ENCODE measurements at places on chromosomes 4 and X.

DNA sequence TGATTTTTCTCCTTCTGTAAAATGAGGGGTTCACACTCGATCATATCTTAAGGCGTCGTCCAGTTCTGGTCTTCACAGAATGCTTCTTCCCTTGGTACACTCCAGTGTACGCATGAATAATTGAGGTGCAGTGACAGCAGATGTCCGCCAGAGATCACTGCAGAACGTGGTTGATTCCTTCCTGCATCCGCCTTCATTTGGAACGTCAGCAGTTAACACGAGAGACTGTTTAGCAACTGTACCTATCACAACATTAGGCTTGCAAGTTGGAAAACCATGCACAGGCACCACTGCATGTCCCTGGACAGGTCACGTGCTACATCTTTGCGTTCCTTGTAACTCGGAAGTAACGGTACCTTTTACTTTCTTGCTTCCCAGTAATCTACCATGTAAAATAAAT lies 66.0 kb upstream of the GEMIN8 start:
- peak; percentile 55 for DNase-seq

DNA sequence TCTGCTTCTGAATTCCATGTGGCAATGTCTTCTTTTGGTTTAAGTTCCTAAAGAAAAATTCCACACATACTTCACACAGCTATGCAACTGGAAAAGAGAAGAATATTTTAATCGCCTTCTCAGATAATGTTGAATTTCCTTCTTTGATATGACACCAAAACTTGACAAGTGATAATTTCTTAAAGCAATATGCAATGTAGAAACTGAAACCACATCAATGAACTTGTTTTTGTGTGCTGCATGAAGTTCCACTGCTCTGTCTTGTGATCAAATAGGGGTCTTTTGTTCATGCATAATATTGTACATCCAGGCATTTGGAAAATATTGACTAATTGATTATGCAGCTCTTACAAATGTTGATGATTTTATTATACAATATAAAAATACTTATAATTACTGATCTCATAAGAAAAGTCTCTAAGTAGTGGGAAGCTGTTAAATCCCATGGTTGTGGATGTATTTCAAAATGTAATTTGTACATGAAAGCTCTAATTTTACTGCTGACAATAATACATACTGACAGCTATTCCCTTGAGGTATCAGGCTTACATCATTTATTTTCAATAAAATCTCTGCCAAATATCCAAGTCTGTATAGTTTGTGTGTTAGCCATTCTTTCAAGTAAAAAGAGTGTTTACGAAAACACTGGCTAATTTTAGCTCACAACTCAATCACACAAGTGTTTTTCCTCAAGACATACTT lies 56.5 kb downstream of the AGA start:
- no peak for DNase-seq

- no peak for DNase-seq
These were observed 259.7 kb downstream of the DCHS2 start for GRCh38 chr4:154231806-154232478.

DNA sequence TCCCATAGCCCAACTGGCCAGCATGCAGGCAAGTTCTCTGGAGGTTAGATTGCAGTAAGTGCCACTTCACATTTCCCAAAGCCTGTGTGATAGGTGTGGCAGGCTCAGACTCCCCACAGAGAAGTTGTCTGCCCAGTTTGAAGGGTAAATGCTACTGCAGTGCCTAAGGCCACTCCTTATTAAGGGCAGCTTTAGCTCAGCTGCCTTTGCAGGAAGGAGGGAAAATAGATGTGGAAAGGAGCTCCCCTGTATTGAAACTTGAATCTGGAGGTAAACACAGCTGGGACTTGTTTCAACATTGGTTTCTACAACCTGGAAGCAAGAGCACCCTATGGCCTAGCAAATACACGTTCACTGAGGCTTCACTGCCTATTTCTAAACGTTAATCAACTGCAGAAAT lies 22.4 kb downstream of the NEXMIF start:
- no peak for DNase-seq

DNA sequence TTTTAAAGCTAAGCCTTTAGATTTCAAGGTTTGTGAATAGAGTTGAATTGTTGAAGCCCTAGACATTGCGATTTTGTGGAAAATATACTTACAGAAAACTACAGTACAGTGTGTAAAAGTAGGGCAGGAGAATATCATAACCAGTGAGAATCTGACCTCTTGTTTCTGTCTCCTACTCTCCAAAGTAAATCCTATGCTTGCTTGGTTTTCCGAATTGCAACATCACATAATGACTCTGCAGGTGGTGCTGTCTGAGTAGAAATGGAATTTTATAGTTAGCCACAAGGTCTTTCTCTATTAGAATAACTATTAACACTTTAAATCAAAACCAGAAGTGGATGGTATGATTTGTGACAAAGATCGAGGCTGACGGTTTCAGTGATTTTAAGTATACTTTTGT lies 505.6 kb downstream of the RAPGEF2 start:
- peak; percentile 76 for DNase-seq

DNA sequence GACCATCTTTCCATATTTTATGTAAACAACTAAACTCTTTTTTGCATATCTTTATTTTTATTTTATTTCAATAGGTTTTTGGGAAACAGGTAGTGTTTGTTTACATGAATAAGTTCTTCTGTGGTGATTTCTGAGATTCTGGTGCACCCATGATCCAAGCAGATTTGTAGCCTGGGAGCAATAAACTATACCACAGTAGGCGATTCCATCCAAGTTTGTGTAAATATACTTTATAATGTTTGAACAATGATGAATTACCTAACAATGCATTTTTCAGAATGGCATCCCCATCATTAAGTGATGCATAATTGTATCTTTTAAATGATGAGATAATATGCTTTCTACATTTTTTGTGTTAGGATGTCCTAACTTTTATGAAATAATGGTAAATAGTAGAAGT lies 39.2 kb upstream of the CYSLTR1 start:
- DNase-seq = no peak

GRCh38 chrX:15465896-15466651 lies 27.1 kb downstream of the PIR start:
- no peak for DNase-seq

- DNase-seq = no peak
These were observed 10.2 kb downstream of the CD40LG start for GRCh38 chrX:136658151-136658550.

DNA sequence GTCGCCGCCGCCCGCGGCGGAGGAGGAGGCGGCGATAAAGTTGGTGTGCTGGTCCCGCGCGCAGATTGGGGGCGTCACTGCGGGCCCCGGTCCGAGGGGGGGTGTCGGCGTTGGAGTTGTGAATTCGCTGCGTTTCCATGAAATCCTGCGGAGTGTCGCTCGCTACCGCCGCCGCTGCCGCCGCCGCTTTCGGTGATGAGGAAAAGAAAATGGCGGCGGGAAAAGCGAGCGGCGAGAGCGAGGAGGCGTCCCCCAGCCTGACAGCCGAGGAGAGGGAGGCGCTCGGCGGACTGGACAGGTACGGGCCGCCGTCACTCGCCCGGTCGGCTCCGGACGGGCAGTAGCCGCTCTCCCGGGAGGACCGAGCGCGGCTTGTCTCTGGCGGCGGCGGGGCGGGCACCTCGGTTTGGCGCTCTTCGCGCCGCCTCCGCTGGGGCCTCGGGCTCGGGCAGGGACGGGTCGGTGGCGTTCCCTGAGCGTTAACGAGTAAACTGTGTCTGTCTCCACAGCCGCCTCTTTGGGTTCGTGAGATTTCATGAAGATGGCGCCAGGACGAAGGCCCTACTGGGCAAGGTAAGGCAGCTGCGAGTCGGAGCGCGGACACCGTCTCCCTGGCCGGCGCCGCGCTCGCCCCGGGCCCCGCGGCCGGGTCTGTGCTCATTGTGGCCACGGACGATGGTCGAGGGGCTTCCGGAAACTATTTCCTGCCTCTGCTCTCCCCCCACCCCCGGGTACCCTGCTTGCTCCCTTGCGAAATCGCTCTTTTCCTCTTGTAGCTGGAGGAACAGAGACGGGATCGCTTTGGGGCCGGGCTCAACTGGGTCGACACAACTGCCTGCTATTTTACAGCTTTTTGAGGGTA lies 658 bp downstream of the KDM6A start:
- peak; percentile 84 for DNase-seq

DNA sequence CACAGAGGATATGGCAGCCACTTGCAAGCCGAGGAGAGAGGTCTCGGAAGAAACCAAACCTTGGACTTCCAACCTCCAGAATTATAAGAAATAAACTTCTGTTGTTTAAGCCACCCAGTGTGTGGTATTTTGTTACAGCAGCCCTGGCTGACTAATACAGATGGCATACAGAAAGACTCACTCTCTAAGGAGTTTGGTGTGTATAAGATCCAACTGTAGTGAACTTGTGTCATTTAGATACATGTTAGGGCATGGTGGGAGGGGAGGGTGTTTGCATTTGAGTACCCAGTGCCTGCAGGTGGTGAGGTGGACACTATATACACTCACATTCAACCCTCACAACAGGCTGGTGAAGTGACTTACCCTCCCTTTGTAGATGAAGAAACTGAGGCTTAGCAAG lies 233.2 kb upstream of the KLF3 start:
- DNase-seq = no peak

- DNase-seq = peak; percentile 42
These were observed 320.6 kb downstream of the DTHD1 start for GRCh38 chr4:36601864-36602495.

DNA sequence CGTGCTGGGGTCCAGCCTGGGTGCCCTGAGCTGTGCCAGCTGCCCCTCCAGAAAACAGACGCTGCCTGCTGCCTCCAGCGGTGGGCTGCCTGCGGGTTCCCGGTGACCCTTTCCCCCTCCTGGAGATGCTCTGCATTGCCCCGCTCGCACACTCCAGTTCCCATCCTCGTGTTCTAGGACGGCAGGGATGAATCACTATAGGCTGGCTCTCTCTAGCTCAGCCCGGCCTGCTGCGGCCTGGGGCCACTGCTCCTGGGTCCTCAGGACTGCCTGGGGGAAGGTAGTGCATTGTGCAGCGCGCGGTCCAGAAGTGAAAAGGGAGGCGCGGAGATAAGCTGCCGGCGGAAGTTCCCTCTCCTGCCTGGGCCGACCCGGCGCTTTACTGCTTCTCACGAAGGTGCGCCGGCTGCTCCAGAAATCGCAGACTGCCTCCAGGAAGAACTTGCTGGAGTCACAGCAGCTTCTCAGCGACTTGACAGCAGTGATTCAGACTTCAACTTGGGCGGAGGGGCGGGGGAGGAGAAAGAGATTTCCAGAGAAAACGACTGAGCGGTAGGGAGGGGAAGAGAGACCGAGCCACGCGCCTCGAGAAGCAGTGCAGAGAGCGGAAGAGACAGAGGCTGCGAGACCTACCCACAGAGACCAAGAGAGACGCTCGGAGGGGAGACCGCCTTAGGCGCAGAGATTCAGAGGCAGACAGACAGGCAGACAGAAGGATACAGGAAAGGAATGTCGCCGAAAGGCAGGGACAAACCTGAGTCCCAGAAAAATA lies 6.7 kb upstream of the MSX1 start:
- DNase-seq = peak; percentile 72

GRCh38 chrX:118734909-118735308 lies 7.5 kb downstream of the IL13RA1 start:
- no peak for DNase-seq

GRCh38 chr4:83558680-83559079 lies 22.8 kb downstream of the GPAT3 start:
- DNase-seq = peak; percentile 50

GRCh38 chrX:135112096-135112729 lies 8.1 kb downstream of the ETDB start:
- DNase-seq = peak; percentile 46

- no peak for DNase-seq
These were observed 55.7 kb downstream of the DCHS2 start for GRCh38 chr4:154435895-154436294.

- DNase-seq = no peak
These were observed 637.8 kb upstream of the GRIA3 start for GRCh38 chrX:122546269-122546668.

- no peak for DNase-seq
These were observed 2.0 kb upstream of the FGF2 start for GRCh38 chr4:122824616-122825015.

DNA sequence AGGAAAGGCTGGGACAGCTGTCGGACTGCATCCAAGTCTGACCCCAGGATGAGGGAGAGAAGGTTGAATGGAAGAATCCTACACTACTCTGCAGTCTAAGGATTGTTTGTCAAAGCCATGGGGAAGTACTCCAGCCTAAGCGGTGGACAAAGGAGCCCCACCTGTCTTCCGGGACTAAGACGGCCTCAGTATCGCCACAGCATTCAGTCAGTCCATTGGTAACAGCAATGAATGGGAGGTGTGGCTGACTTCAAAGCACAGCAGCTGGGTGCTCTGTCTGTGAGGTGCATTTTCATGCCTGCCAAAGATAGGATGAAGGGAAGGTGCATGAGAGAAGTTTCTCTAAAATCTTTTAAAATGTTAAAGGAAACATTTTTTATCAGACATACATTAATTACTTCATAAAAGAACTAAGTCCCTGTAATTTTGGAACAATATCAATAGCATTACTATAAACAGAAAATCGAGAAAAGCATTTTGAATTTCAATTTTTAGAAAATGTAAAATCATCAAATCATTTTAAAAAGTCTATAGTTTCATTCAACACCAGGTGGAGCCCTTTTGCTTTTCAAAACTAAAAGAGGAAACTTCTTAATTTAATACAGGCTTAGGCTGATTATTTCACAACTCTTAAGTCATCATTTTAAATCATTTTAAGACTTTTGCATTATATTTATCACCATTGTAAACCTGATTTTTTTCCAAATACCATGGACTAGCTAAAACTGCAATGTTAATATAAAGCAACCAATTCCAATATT lies 27.6 kb upstream of the INTU start:
- DNase-seq = peak; percentile 32

GRCh38 chr4:162852642-162853041 lies 314.0 kb downstream of the NAF1 start:
- no peak for DNase-seq

DNA sequence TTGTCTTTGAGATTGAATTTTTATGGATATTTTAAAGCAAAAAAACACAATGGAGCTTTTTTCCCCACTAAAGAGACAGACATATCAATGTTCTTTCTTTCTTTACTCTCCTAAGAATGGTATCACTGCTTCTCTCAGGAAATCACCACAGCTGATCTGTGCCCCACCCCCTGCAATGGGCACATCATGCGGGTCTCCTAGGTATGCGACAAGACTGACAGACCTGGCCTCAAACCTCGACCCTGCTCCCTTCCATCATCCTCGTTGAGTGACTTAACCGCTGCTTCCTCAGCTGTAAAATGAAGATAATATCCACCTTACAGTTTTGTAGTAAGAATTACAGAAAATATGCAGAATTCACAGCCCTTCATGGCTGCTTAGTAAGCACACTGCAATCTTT lies 58.3 kb downstream of the LEF1 start:
- no peak for DNase-seq

DNA sequence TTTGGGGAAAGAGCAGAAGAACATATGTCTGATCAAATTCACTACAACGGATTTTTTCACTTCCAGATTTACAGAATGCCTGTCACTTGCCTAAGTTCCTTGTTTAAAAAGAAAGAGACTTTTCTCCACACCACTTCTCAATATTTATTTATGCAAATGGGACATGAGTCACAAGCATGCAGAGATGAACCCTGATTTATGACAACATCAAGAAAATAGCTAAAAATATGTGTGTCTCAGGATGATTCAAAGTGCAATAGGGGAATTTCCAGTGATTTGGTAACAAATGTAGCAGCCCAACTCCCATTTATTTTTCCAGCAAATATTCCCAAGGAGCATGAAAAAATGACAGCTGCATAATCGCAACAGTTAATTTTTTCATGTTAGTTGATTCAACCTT lies 180.4 kb upstream of the FAT1 start:
- peak; percentile 63 for DNase-seq

Measured in astrocyte of the hippocampus (primary cell).